Kasumi-1 (cell line): ENCODE measurements at places on chromosomes 3 and 15.

GRCh38 chr3:10459954-10460754 is 45.2 kb downstream of the ATP2B2 start:
- peak; percentile 73 for DNase-seq

DNA sequence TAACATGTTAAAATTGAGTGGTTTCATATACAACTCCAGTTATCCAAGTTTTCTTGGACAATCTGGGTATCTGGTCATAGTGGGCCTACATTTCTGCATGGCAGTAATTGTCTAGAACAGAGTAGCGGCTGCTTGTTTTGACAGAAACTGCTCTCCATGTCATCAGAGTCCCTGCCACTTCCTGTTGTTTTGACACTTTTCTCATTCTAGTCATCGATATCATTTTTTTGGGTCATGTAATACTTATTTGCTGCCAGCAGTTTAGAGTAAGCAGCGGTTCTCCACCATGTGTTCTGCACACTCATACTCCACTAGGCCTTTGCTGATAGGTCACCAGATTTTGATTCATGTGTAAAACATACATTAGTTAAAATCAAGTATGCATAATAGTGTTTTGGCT is 81.5 kb downstream of the SLC25A26 start:
- DNase-seq = no peak

DNA sequence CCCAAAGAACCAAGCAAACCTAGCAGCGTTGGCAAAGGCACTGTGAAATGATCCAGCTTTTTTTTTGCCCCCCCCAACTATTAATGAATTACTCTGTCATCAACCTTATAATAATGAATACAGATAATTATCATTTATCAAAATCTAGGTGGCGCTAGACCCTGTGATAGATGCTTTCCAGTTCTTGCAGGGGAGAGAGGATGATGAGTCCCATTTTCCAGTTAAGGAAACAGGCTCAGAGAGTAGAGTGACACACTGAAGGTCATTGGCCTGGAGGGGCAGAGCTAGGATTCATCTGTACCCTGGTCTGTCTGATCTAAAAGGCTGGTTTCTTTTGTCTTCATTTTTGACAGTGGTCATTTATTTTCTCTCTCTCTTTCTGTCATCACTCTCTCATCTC is 5.0 kb downstream of the ACOX2 start:
- DNase-seq = peak; percentile 39

DNA sequence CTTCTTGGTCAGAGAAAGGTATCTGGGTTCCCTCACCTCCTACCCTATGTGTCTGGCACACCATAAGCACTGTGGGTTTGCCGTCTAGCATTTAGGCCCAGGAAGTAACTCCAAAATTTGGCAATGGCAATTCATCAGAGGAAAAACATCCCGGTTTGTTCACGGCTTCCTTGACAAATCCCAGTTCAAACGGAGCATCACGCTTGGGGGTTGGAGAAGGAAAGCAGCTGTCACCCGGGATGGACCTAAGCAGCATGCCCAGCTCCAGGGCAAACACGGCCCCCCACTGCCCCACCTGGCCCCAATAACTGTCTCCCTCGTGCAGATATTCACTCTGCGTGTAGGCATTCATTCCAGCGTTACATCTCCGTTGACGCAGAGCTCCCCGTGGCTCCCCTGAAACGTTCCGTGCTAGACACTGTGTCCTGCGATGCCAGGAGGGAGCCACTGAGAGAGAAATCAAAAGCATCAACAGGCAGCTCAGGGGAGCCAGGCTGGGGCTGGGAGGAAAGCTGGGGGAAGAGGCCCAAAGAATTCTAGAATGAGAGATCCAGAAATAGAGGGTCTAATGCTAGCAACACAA is 41.4 kb downstream of the NTRK3 start:
- no peak for DNase-seq

- DNase-seq = no peak
Measured at GRCh38 chr3:175247629-175248028, 388.5 kb downstream of the NAALADL2 start.

GRCh38 chr15:84697236-84697990 is 18.5 kb downstream of the SEC11A start:
- DNase-seq = no peak

DNA sequence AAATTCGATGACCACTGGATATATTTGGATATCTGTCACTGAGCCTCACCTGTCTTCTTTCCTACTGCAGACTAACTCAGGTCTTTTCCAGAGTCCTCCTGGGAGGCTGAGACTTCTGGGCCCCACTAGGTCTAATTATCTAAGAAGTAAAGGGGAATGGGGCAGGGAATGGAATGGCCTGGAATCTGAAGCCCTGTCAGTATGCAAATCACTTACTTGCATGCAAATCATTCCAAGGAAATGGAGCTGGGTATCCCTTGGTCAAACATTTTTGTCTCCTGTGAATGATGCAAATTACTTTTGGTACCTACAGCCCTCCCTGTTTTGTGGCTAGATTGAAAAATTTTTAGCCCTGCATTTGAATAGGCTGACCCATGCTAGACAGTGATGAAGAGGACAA is 5.3 kb upstream of the SPSB4 start:
- DNase-seq = no peak

DNA sequence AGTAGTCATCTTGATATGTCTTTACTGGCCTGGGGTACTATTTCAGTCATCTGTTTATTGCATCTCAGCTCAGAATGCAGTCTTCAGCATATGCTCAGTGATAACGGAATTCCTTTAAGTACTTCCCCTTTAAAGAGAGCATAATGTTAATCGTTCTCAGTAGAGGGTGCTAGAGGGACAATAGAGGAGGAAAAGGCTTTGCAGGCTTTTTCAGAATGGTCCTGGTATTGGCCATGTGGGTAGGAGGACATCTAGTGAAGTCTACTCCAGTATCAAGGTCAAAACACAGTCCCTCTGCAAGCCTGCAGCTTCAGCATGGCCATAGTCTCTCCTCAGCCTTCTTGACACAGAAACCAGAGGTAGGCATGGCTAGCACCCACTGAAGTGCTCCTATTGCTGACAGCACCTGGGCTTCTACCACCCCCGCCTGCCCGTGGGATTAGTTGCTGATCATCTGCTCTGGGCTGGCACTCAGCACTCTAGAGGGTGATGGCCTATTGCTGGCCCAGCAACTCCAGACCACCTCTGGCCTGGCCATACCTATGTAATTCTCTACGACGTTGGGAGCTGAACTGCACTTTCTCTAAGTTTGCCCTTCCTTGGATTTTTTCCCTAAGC is 65.4 kb downstream of the KCNH8 start:
- DNase-seq = peak; percentile 94

- no peak for DNase-seq
Measured at GRCh38 chr15:53059273-53060043, 269.3 kb upstream of the ONECUT1 start.

DNA sequence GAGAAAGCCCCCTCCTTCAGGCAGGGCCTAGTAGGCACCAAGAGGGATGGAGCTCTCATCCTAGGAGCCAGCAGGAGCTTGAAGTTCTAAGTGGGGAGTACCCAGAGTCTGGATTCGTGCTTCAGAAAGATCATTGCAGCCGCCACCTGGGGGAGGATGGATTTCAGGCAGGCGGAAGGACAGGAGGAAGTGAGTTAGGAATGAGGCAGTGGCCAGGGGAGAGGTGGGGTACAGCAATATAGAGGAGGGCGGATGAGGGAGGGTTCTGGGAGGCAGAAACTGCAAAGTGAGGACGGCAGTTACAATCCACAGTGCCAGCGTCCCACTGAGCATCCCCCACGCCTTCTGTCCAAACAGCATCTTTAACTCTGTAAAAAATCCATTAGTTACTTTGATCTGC is 65.2 kb upstream of the LINGO1 start:
- no peak for DNase-seq

DNA sequence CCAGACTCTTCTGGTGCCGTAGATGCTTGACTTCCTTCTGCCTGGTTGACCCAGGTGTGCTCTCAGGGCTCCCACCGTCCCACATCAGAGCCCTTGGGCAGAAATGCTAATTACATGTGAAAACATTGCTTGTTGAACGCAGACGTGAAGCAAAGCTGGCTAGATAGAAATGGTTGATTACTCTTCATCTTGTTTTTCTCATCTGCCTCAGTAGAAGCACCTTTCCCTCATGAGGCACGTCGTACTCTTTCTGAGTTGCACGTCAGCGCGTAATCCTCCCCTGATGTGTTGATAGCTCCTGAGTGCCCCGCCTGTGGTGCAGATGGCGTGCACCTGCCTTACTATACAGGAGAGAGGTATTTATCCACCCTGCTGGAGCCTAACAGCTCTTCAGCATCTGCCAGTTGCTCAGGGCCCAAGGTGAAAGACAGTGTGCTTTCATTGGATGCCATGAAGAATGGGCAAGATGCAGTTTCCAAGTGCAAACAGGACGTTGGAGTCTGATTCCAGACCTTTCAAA is 18.1 kb downstream of the MAP6D1 start:
- DNase-seq = no peak

GRCh38 chr3:139718415-139718814 is 40.6 kb upstream of the NMNAT3 start:
- no peak for DNase-seq

DNA sequence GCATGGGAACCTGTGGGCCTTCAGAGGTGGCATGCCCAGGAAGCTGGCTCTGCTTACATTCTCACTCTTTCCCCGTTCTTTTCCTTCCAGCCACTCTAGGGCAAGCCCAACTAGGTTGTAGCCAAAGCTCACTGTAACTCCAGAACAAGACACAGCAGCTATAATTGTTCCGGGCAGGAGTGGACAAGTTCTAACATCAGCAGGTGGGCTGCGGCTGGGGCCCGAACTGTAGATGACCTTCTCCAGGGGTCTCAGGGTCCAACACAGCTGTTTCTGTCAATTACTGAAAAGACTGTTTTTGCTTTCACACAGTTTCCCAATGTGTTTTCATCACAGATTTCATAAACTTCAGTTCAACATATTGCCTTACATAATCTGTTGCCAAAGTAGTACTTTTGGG is 11.5 kb downstream of the RASGRP1 start:
- DNase-seq = no peak

DNA sequence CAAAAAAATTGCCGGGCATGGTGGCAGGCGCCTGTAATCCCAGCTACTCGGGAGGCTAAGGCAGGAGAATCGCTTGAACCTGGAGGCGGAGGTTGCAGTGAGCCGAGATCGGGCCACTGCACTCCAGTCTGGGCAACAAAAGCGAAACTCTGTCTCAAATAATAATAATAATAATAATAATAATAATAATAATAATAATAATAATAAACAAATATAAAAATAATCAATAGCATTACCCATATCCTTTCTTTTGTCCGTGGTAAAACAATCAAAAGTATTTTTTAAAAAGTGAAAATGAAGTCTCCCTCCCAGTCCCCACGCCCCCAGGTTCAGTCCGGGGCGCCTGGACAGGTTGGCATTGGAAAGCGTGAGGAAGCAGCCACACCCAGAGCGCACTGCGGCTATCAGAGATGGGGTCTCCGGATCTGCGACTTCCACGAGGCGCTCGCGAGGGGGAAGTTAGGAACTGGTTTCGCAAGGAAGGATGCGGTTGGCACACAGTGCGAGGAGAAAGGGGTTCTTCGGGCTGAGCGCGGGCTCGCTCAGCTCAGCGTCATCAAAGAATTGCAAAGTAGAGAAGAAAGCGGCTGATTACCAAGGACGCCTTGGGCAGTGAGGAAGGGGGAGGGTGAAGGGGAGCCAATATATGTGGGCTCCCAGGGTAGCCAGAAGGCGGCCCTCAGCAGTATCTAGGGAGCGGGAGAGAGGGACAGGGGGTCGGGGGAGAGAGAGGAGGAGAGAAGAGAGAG is 69.5 kb upstream of the EPHB3 start:
- peak; percentile 61 for DNase-seq

DNA sequence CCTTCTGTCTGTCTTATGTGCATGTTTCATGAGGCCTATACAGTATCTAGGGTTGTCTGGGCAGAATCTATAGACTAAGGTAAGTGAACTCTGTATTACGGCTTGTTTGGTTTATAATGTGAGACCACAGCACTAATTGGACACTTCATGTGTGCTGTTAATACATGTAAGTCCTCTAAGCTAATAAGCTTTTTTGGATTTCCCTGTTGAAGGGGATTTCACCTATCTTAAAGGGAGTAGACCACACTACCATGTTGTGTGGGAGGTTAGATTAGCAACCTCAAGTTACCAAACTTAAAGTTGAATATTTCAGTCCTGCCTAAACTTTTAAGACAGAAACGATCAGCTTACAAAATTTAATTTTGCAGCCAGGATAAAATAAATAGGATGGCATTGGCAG is 189.8 kb upstream of the GOLIM4 start:
- no peak for DNase-seq

GRCh38 chr3:141537856-141538255 is 51.0 kb downstream of the RASA2 start:
- DNase-seq = no peak

DNA sequence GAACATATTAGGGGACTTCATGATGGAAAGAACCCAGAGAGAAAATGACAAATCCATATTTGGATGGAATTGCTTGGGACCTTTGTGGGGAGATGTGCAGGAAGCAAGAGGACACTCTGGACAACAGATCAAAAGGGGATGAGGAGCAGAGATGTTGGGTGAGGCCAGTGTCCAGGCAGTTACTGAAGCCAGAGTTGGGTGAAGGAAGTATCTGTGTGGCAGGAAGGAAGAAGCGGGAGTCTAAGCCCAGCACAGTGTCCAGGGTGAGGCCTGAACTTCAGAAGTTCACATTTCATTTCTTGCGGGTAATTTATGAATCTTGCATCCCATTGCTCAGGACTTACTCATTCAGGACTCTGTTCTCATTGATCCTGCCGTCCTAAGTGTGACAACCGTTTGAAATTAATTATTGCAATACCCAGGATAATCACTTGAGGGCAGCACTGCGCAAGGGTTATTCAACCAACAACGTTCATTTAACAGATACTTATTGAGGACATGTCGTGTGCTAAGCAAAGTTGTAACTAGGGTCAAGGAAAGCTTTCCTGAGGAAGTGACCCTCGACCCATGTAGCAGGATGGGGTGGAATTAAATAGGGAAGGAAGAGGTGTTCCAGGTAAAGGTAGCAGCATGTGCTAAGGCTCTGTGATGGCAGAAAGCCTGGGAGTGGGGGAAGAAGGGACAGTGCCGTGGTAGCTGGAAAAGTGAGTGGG is 61.3 kb upstream of the CMTM8 start:
- DNase-seq = peak; percentile 72

DNA sequence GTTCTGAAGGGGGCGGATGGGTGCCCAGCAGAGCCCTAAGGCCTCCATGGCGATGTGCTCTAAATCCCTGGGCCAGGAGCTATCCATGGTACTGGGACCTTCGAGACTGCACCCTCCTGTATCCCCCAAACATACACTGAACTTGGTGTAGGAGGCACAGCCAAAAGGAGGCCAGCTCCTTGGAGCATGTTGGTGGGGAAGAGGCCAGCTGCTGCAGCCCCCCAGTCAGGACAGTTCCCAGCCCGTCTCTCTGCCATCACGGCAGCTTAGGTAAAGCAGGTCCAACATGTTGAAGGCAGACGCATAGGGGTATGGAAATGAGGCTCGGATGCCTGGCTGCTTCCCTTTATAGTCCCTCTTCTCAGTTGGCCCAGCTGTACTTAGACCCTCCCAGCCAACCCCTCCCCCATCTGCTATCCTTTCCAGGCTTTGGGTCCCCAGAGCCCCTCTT is 1.8 kb downstream of the CAMKV start:
- DNase-seq = peak; percentile 53
